Fibroblast of skin of right biceps (primary cell): ENCODE measurements at places on chromosomes 1 and 21.
A peak's percentile ranks its signal among the peaks of the same experiment; 100 is the strongest.

DNA sequence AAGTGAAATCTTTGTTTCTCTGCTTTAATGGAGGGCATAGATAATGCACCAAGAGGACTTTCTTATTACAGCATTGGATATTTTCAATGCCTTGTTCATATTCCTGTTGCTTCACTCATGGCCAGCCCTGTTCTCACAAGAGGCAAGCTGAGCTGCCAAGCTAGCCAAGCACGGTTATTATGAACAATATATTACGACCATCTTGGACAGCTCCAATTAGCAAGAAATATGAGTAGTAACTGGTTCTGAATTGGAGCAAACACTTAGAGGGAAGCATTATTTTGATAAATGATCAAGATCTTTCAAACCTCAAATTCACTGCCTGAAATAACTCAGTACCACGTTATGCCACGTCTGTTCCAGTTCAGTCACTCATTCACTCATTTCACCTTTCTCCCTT, 159.8 kb downstream of the SETD4 start:
- DNase-seq = no peak

DNA sequence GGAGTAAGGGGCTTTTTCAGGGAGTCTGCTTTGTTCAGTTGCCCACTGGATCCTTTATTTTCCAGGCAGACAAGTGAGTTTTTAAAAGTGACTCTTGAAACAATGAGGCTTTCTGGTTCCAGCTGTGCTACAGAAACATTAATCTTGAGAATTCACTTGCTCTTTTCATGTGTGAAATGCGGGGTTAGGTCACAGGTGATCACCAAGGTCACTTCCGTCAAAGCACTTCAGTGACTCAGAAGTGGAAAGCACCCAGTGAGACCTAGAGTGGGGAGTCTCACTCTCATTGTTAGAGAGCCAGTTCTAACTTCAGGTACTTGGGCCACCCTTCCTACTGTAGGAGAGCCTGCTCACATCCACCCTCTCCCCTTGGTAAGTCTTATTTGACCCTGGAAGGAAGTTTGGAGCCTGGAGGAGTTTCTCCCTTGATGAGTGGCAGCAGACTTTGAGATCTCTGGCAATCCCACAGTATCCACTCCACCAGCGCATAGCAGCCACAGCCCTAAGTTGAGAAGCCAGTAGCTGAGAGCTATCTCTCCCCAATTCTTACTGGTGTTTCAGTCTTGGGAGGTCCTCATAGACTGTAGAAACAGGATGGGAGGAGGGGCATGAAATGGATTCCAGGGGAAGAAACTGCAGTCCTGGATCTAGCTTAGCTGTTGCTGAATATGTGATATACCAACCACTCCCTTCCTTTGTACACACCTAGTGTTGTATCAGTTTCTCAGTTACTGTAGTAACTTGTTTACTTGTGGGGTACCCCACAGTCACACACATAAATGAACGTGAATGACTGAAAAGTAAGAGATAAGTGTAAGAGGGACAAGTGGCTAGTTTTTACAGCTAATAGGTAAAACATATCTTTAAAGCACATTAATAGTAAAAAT, 3.1 kb downstream of the TACSTD2 start:
- no peak for DNase-seq

- no peak for DNase-seq
Measured at GRCh38 chr1:12574757-12575139, 43.3 kb downstream of the DHRS3 start.

DNA sequence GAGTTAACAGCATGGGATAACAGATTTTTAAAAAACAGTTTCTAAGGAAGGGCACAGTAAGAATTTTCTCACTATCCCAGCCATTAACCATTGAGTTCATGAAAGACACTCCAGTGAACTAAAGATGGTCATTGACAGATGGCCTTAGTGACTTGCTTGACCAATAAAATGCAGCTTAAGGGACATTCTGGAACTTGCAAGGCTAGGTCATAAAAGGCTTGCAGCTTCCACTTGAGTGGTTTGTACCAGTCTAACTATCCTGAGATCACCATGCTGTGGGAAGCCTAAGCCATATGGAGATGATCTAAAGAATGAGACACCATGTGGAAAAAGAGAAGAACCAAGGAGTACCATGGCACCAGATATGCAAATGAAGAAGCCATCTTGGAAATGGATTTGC, 37.9 kb upstream of the MUTYH start:
- no peak for DNase-seq

DNA sequence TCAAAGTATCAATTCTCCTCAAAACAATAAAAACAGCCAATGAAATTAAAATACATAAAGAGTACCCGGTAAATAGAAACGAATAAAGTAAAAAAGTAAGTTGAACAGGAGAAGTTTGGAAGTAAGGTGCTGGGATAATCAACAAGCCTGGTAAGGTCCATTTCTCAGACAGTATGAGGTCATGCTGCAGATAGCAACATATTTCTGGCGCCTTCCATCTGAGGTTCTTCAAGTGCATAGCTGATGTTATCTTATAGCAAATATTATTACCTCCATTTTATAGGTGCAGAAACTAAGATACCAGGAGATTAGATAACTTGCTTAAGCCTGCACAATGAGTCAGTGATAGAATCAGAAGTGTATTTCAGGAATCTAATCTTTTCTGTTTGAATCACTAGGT, 23.7 kb upstream of the CEP350 start:
- DNase-seq = no peak

GRCh38 chr21:15130751-15131150, 66.0 kb upstream of the NRIP1 start:
- DNase-seq = no peak

DNA sequence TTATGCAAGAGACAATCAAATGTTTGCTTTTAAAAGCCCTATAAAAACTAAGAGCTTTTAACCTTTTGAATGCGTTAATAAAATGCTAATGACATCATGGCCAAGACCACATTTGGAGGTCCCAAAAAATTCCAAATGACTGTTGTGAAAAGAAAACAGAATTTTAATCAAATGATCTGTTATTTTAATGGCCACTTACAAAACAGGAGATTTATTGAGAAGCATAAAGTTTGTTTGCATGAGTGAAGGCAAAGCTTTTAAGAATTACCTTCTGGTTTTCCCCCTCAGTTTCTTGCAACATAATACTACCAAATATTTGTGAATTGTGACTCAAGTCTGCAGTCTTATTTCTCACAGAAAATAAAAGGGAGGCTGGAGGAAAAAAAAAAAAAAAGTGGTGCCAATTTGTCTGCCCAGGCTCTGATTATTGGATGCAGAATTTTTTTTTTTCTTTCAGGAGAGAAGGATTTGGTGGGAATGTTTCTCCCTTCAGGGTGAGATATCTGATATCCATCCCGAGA, 60.7 kb downstream of the GORAB start:
- peak; percentile 70 for DNase-seq

GRCh38 chr1:170203693-170204092, 57.9 kb downstream of the NTMT2 start:
- DNase-seq = no peak

- peak; percentile 95 for DNase-seq
Measured at GRCh38 chr1:14970115-14970798, 183.3 kb upstream of the TMEM51 start.

DNA sequence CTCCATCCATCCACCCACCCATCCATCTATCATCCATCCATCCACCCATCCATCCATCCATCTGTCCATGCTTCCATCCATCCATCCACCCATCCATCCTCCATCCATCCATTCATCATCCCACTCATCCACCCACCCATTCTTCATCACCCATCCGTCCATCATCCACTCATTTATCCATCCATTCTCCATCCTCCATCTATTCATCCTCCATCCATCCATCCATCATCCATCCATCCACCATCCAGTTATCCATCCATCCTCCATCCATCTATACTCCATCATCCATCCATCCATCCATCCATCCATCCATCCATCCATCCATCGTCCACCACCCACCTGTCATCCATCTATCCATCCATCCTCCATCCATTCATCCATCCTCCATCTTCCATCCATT, 32.1 kb upstream of the ACTRT2 start:
- DNase-seq = no peak

GRCh38 chr1:197441999-197442414, 174.0 kb downstream of the CRB1 start:
- peak; percentile 75 for DNase-seq

- DNase-seq = peak; percentile 81
Measured at GRCh38 chr1:77533660-77534305, 148.7 kb downstream of the ZZZ3 start.

DNA sequence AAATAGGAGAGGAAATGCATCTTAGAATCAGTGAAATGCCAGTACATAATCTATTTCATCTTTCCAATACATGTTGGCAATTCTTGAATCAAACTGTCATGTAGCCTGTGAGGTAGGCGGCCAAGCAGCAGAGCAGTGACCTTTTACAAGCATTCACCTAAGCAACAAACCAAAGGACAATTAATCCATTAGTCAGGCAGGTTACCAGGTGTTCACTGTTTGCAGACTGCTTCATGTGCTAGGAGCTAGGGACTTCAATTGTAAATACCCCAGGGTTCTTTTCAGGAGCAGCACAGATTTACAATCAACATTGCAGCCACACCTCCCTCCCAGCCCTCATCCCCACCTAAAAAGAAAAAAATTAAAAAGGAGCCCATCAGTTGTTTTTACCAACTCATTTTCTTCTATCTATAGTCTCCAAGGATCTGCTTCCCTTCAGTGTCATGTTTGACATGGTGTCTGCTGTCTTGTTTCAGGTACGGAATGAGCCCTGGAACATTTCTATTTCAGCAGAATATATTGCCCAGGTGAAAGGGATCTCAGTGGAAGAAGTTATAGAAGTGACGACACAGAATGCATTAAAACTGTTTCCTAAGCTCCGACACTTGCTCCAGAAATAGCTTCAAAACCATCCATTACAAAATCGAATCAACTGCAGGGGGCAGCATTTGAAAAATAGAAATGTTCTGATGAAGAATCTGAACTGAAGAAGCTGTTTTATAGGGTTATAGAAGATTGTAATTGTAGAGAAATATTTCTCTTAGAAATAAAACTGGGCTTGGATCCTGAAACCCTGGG, 23.0 kb downstream of the TATDN3 start:
- DNase-seq = peak; percentile 13

- no peak for DNase-seq
Measured at GRCh38 chr1:213979751-213980586, 7.8 kb upstream of the PROX1 start.

DNA sequence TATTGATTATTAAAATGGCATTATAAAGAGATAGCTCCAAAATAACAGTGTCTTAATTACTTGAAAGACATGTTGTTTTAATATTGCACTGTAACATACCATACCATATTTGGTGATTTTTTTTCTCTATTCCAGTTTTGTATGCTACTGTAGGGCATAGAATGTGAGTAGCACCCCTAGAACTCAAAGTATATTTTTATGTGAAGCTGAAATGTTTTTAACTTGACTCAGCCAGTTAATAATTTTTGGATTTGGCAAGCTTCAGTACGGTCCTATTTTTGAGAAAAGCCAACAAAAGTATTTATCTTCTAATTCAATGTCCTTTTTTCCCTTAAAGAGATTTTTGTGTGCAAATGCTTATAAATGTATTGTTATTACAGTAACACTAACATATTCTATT, 593.8 kb downstream of the USP25 start:
- DNase-seq = peak; percentile 76

GRCh38 chr21:31310750-31311149, 33.3 kb downstream of the TIAM1 start:
- DNase-seq = peak; percentile 38
